Stimulated activated CD8-positive, alpha-beta memory T cell treated with anti-CD3 and anti-CD28 coated beads, Interleukin-15, amount 100 ng/mL, for 24 hours (primary cell): ENCODE measurements at places on chromosomes 4 and X.
A peak's percentile ranks its signal among the peaks of the same experiment; 100 is the strongest.

DNA sequence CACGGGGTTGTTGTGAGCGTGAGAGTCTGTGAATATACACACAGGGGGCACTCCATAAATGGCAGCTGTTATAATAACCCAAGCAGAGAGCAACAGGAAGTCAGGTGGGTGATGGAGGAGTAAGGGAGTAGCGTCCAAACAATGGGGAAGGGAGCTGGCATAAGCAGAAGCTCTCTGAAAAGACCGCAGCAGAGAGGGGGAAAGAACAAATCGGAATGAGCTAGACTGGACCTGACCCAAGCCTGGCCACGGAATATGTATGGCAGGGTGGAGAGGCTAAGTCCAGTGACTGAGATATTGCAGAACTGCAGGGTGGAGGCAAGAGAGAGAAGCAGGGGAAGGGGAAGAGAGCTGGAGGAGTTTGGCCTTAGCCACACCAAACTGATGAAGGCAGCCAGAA lies 6.5 kb upstream of the GJB1 start:
- no peak for DNase-seq

DNA sequence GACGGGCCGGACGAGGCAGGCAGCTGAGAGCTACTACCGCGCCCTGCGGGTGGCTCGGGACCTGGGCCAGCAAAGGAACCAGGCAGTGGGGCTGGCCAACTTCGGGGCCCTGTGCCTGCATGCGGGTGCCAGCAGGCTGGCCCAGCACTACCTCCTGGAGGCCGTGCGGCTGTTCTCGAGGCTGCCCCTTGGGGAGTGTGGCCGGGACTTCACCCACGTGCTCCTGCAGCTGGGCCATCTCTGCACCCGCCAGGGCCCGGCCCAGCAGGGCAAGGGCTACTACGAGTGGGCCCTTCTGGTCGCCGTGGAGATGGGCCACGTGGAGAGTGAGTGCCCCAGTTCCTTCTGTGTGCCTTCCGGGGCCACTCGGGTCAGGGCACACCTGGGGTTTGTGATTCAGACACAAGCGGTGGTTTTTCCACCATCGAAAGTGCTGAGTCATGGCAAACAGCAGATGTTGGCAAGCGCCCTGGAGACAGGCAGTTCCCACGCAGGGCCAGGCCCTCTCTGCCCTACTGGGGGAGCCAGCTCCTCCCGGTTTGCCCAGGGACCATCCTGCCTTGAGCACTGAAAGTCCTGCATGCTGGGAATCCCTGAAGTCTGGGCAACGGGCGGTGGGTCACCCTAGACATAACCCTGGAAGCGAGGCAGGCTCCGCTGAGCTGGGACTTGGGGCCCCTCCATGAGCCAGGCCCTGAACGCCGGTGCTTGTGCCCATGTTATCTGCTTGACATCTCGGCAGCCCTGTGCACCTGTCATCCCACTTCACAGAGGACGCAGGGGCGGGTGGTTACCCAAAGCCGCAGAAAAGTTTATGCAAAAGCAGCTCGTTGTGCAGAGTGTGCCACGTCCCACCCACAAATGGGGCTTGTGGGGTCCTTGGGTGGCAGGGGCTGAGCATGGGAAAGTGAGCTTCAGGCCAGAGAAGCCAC lies 29.5 kb downstream of the SH3TC1 start:
- peak; percentile 43 for DNase-seq

DNA sequence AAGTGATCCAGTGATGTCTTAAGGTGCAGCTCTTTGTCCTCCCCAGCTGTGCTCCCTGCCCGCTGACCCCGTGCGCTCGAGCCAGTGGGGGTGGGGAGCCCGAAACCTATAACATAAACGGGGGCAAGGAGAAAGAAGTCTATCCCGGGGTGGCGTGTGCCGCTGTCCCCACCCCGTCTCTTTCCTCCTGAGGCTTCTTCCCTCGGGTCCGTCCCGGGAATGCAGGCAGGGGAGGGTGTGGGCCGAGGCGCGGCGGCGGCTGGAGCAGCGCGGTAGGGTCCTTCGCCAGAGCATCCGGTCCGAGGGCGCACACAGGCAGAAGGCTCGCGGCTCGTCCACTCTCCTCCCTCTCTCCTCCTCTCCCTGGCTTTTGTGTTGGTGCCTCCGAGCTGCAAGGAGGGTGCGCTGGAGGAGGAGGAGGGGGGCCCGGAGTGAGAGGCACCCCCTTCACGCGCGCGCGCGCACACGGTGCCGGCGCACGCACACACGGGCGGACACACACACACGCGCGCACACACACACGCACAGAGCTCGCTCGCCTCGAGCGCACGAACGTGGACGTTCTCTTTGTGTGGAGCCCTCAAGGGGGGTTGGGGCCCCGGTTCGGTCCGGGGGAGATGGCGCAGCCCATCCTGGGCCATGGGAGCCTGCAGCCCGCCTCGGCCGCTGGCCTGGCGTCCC lies at the start of gene RAB33A:
TSS of gene RAB33A (plus strand) at position 517 of the 681 bp plus-strand sequence. CDS start at position 618, 101 bp downstream.
- no peak for DNase-seq

DNA sequence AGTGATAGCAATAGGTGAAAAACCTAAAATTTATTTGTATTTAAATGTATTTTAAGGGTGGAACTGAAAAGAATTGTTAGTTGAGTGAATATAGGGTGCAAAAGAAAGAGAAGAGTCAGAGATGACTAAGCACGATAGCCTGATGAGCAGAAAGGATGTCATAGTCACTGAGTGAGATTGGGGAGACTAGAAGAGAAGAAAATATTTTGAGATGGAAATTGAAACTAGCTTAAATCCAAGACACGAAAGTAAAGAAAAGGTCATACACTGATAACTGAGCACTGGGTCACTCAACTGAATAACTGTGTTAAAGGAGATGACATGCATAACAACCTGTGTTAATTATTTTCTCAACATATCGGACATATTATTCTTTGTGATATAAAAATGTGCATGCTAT lies 55.5 kb downstream of the SPANXN4 start:
- no peak for DNase-seq

DNA sequence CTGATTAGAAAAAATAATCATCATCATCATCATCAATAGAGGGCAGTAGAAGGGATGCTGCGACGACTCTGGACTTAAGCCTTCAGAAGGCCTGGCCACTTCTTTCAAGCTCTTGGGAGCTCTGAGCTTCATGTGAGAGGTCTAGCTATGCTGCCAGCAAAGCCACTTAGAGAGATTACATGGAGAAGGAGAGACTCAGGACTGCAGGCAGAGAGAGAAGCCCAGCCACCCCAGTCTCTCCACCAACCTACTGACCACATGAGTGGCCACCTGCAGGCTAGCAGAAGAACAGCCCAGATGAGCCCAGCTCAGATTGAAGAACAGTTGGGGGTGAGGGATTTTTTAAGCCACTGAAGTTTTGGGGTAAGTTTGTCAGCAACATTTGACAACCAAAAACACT lies 17.1 kb upstream of the TMEM150C start:
- no peak for DNase-seq

DNA sequence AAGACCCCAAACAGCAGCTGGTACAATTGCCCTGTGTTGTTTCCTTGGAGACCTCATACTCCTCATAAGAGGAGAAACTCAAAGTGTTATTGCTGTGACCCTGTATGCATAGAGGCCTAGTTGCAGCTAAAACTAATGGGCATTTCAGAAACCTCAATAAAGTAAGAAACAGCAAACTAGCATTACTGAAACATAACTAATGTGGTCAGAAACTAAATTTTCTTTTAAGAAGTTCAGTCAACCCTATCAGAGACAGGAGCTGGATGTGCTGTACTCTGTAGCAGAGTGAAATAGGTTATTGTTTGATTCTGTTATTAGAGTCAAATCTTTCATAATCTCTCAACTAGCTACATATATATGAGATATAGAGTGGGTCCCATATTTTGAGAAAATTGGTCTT lies 257.5 kb upstream of the IRS4 start:
- no peak for DNase-seq

DNA sequence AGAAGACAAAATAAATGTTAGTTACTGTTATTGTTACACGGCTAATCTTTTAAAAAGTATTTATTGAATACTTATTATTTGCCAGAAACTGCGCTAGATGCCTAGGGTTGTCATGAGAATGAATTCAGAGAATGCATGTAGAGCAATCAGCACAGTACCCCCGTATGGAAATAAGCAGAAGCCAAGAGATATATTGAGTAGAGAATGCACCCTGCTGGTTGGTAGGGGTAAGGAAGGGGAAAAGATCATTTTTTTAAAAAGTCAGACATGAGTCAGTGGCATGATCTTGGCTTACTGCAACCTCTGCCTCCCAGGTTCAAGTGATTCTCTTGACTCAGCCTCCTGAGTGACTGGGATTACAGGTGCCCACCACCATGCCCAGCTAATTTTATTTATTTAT lies 13.1 kb upstream of the DRP2 start:
- no peak for DNase-seq

GRCh38 chrX:49856819-49857218 lies 22.5 kb upstream of the USP27X start:
- no peak for DNase-seq

- DNase-seq, result no peak
These were observed 35.7 kb upstream of the MSL3 start for GRCh38 chrX:11722304-11722703.

- no peak for DNase-seq
These were observed 41.3 kb upstream of the UGT2B4 start for GRCh38 chr4:69536980-69537379.

DNA sequence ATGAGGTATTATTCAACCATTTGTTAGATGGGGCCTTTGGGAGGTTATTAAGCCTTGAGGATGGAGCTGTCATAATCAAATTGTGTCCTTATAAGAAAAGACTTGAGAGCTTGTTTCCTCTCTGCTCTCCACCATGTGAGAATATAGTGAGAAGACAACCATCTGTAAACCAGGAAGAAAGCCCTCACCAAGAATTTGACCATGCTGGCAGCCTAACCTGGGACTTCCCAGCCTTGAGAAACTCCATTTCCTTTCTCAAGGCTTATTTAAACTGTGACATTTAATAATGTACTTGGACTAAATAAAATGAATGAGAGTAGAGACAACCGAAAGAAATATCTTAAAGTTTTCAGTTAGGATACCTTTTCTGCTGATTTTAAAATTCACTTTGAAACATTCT lies 83.7 kb upstream of the GC start:
- no peak for DNase-seq

DNA sequence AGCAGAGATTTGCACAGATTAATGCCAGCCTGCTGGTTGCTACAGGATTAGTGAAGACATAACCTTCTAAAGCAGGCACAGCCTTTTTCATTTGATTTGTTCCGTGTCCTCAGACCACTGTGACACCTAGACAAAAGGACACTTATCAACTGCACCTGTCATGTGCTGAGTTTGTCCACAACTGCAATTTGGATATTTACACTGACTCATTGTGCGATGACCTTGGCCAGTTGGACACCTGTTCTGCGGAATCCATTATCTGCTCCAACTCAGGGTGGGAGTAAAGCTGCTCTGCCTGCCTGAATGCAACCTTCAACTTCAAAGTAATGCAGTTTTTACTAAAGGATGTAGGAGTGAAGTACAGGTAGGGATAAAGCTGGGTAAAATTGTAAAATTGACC lies 4.1 kb upstream of the NR0B1 start:
- DNase-seq, result no peak

DNA sequence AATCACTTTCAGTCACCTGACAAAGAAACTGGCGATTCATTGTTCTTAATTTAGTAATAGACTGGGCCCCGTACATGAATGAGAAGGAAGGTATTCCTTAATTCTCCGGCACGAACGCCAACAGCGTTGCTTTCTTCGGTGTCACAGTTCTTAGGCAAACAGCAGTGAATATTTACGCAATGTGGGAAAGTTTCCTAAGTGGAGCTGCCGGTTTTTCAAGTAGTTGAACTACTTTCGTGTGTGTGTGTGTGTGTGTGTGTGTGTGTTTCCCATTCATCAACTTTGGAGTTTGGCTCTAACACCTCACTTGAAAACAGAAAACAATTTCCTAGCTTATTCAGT lies 651 bp downstream of the NXT2 start:
- DNase-seq, result no peak

- no peak for DNase-seq
These were observed 7.9 kb upstream of the SLC25A43 start for GRCh38 chrX:119391279-119391678.

DNA sequence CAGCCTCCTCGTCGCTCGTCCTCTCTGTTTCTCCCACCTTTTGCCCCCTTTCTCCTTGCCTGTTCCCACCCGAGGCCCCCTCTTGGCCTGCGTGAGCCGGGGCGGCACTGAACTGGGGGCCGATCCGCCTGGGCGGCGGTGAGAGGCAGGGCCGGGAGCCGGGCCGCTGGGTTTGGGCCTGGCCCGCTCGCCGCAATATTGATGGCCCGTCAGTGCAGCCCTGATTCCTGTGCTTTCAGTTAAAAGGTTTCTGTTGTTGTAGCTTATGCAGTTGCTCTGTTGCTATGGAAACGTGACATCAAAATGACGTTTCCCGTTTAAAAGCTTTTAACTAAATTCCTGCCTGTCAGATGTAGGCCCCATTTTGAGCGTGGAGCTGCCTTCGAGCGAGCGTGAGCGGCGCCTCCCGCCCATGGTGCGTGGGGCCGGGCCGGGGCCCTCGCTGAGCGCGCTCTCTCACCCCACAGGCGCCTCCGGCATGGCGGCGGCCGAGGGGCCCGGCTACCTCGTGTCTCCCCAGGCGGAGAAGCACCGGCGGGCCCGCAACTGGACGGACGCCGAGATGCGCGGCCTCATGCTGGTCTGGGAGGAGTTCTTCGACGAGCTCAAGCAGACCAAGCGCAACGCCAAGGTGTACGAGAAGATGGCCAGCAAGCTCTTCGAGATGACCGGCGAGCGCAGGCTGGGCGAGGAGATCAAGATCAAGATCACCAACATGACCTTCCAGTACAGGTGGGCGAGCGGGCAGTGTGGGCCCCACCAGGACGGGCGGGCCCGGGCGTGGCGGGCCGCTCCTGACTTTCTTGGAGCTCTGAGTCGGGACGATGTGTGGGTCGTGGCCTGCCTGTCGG lies at the start of gene MSANTD1:
TSS of gene MSANTD1 (plus strand) at position 349 of the 851 bp plus-strand sequence. CDS start at position 413, 64 bp downstream.
- DNase-seq, result no peak

DNA sequence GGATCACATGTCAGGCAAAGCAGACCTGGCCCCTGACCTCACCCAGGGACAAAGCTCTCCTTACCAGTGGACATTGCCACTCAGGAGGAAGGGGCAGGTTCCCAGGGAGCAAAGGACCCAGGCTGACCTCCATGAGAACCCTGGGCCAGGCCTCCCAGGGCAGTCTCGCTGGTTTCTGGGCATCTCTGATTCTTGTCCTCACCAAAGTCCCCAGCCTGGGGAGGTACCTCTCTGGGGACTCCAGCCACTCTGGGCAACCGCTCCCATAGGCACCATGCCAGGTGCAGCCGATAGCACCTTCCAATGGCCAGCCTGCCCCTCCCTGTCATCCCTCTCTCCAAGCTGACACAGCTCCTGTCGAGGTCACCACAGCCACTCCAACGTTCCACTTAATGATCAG lies 7.9 kb downstream of the EVC2 start:
- no peak for DNase-seq

GRCh38 chr4:24770032-24770584 lies 25.3 kb upstream of the SOD3 start:
- DNase-seq, result no peak

GRCh38 chrX:19193565-19193964 lies 71.3 kb upstream of the ADGRG2 start:
- no peak for DNase-seq

DNA sequence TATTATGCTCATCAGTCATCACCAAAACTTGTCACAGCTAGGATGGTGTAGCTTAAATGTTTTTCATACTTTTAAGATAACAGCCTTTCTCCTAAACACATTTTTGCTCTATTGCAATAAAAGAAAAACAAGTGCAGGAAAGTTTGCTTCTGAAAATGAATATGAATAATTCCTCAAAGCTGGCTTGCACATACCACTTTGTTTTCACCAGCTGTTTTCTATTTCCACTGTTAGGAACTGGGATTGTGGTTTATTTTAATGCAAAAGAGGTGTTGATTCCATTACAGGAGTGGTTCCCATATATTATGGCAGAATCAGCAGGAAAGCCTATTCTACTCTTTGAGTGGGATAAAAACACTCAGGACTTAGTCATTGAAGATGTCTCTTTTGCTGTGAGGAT lies 145.9 kb downstream of the PPA2 start:
- DNase-seq, result no peak

GRCh38 chrX:47556045-47556623 lies 4.9 kb upstream of the ARAF start:
- peak; percentile 33 for DNase-seq
